ENCODE measurements at places on chromosomes 12 and 14.
A peak's percentile ranks its signal among the peaks of the same experiment; 100 is the strongest.

DNA sequence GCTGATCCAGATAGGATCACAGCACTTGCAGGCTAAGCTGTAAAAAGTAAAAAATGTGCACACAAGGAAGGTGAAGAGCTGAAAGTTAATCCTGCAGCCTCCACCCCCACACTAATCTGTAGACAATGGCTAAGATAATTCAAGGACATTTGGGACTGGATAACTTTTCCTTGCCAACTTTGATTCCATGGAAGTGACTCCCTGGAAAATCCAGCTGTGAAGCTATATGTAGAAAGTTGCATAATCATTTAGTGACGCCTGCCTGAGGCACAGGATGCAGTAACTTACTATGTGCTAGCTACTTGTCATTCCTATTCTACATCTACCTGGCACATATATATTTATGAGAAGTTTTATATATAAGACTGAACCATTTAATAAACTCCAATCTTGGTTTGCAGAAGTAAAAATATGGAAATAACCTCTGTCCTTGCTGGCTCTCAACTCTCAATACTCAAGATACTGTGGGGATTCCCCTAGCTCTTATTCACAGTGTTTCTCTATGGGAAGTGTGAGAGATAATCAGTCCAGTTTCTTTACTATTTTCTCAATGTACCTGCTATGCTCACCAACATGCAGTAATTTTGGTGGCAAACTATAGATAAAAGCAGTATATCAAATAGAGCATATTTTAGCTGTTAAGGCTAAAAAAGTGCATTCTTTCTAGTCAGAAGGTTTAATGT is 14.8 kb downstream of the LDHB start:
- no peak for DNase-seq

DNA sequence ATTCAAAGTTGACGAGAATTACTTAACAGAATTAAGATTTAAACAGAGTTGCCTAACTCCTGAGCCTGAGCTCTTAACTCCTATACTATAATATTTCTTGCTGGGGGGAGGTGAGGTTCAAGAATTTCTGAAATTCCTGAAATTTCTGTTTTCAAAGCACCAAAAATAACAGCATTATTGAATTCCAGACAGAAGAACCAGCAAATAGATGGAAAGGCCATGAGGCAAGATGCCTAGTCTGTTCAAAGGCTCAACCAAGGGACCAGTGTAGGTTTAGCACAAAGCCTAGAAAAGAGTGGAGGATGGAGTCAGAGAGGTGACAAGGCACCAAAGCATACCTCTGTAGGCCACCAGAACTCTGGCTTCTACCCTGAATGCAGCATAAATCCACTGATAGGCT is 76.4 kb downstream of the PPP1R12A start:
- no peak for DNase-seq

DNA sequence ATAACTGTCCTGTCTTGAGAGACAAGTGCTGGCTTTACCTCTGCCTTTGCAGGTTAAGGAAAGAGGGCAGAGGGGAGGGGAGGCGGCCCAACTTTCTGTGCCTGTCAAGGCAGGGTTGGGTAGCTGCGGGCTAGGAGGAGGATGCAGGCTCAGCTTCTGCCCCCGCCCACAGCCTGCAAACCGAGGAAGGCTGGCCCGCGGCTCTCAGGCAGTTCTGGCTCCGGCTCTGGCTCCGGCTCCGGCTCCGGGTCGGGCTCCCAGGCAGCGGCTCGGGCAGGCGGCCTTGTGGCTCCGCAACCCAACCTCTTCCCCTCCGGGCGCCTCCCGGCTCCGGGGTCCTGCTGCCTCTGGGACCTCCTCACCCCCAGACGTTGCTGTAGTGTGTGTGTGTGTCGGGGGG is 92.9 kb downstream of the TMEM30B start:
- no peak for DNase-seq

- no peak for DNase-seq
Measured at GRCh38 chr12:87280893-87281292, 748.3 kb downstream of the C12orf50 start.

GRCh38 chr12:76031081-76031413 is 529 bp downstream of the PHLDA1 start:
- DNase-seq = no peak

- DNase-seq = no peak
Measured at GRCh38 chr14:69473946-69474345, 10.6 kb upstream of the PLEKHD1 start.

DNA sequence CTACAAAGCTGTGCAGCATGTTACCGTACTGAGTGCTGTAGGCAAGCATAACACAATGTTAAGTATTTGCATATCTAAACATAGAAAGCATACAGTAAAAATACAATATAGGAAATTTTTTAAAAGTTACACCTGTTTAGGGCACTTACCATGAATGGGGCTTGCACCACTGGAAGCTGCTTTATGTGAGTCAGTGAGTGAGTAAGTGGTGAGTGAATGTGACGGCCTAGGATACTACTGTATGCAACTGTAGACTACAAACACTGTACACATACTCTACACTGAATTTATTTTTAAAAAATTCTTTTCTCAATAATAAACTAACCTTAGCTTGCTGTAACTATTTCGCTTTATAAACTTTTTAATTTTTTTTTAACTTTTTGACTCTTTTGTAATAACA is 82.1 kb upstream of the FSCB start:
- DNase-seq = no peak

DNA sequence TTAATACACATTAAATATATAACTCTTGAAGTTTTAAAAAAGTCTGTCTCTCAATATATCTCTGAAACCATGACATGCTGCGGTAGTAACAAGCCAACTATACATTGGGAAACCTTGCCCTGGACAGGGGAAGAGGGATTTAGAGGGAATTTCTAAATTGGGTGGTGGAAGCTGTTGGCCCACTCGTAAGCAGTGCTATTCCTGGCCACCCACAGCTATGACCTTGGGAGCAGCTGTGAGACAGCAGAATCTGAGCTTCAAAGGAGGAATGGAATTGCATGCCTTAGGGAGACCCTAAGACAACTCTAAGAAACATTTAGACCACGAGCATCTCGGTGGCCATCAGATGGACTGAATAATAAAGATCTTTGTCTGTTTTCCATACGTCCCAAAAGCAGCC is 15.8 kb upstream of the GCH1 start:
- no peak for DNase-seq

GRCh38 chr12:77855548-77855947 is 24.9 kb downstream of the NAV3 start:
- no peak for DNase-seq

DNA sequence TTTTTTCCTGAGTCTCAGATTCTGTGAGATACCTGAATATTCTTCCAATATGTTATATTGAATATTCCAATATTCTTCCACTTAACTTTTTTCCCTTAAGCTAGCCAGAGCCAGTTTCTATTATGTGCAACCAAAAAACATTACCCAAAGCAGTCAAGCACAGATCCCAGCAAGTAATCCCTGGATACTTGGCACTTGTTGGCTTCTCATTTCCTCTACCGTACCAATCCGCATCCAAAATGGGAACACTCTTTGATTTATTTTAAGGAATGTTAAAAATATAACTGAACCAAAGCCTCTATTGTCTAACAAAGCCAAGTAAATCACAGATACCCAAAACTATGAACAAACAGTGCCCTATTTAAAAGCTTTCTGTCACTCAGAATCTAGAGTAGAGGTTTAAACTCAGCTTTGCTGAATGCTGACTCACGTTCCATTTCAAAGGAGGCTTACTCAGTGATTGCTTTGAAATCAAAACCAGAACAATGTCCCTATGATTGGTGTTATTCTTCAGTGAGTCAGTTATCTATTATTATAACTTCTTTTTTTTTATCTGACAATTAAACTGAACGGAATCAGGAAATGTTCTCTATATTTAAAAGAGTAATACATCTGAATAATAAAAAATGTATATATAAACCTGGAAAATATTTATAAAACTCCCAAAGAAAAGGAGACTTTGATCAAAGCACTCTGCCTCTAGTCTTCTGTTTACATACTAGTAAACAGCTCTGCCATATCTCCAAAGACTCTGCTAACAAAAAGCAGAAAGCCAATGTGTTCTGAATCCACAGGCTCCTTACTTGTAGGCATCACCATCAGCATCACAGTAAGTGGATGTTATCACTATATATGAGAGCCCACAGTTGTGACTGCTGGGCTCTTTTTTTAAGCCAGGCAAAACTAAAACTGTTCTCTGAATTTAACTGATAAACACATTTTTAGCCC is 360.8 kb downstream of the CCDC91 start:
- no peak for DNase-seq

DNA sequence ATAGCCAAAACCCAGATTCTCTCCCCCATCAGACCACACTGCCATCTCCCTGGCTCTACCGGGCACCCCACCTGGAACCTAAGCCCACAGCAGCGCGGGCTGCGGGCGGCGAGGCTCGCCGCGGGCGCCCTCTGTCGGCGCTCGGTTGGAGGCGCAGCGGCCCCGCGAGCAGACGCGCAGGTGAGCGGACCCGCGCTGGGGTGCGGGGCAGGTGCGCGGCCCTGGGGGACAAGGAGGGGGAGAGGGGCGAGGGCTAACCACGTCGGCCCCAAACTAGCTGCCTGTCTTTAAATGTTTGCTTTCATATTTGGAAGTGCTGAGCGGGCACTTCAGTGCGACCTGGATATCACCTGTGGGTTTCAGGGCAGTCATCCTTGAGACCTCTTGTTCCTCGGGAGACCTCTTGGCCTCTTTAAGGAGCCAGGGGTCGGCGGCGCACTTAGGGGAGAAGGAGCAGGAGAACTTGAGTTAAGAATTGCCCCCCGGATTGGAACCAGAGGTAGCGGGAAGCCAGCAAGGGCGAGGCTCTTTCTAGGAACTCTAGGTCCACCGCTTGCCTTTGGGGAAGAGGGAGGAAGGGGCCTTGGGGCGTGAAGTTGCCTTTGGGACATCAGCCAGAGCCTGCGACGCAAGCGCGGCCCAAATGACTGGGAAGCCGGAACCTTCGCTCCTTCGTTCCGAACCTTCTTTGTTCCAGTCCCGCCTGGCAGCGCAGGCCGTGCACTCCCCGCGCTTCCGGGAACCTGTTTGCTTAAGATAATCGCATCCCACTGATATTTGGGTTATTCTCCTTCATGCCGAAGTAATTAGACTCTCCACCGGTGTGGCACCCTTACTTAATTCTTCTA is 78.7 kb downstream of the NEDD1 start:
- DNase-seq = no peak

GRCh38 chr12:87305481-87305880 is 723.7 kb downstream of the C12orf50 start:
- no peak for DNase-seq

DNA sequence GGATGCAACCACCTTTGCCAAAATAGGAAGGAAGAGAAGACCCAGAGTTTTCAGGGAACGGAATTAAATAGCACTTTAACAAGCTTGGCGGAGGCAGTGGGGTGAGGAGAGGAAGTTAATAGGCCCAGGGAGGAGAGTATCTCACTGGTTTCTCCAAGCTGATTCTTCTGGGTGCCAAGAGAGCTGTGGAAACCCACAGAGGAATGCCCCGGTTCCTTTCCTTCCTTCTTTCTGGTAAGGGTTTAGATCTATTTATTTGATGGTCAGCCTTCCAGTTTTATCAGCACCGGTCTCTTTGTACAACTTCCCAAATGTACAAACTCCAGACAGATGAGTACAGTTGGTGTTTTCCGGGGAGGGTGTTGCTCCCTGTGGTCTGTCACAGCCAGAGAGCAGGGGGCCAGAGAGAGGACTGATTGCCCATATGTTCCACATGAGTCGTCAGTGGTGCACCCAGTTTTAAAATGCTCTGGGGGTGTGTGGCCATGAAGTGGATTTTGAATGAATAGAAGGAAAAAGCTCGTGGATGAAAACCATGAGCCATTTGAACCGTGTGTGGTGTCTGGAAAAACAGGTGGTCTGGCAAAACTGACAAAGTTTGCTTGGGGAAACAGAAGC is 26.6 kb downstream of the PRKCH start:
- no peak for DNase-seq

- DNase-seq = no peak
Measured at GRCh38 chr14:35383569-35384454, 20.7 kb downstream of the NFKBIA start.

DNA sequence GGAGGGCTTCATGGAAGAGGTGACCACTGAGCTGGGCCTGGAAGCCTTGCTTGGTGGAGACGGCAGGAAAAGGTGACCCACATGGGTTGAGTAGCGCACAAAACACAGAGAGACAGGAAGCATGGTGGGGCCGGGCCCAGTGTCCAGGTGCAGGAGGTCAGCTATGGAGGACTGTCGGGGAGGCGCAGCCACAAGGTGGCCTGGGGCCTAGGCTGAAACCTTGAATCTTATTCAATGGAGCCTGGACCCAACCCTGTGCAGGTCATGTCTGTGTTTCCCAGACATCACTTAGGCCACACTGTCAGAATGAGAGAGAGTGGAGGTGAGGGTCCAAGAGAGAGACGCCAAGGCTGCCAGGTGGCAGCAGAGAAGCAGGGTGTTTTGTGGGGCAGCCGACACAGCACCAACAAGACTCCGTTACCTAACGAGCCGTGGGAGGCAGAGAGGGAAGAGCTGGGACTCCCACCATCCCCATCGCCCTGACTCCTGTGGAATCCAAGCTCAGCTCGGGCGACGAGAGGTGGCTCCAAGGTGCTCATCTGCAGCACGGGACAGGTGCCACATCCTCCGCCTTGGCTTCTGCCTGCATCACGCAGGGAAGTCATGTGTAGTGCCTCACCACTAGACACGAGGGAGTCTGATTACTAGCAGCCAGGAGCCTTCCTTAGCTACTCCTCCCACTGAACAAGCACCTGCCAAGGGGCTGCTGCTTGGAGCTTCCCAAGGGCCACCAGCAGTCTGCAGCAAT is 38.7 kb downstream of the DEGS2 start:
- DNase-seq = peak; percentile 67

GRCh38 chr14:53934778-53935414 is 21.7 kb downstream of the BMP4 start:
- DNase-seq = no peak

DNA sequence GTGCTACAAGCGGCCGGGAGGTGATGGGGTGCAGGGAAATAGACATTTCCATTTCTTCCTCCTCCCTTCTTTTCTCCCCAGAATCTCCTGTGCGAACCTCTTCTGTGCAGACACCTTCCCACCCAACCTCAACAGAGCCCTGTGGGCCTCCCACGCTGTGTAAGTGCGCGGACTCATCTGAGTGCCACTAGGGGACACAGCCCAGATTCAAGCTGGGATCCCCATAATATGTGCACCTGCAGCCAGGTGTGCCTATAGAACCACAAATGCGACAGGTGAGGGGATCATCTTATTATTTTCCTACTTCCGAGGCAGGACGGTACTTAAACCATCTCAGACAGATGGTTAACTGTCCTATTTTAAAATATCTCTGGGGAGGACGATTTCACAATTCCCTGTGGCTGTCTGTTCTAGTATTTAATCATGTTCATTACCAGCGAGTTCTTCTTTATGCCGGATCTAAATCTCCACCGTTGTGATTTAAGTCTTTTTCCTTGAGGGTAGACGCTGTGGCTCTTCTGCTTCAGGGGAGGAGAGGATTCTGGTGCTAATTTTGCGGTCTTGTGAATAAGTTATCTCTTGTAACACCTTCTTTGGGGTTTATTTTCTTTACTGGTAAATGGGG is 17.2 kb upstream of the CACNA1C start:
- DNase-seq = no peak

GRCh38 chr14:36517242-36518030 is 2.6 kb downstream of the NKX2-1 start:
- no peak for DNase-seq

Measured in nucleus accumbens (tissue), 56 donors.